Head of caudate nucleus (tissue), 42 donors: ENCODE measurements at places on chromosomes 3 and 15.
A peak's percentile ranks its signal among the peaks of the same experiment; 100 is the strongest.

DNA sequence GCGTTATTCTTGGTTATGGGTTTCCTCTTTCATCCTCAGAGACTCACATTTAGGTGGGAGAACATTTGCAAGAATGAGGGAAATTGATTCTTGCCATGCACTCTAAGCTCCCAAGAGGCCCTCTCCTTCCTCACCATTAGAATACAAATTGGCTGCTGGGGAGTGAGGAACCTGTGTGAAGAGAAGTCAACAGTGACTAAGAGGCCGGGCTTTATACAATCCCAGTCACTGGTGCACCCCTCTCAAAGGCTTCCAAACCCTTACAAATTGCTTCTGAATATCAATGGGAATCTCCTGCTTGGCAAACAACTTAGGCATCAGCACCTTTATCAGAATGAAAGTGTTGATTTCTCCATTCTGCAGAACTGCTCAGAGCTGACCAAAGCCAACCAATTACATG is 16.5 kb upstream of the RGMA start:
- DNase-seq, result no peak

- DNase-seq, result no peak
These were observed 59.2 kb downstream of the LIPC start for GRCh38 chr15:58490888-58491473.

DNA sequence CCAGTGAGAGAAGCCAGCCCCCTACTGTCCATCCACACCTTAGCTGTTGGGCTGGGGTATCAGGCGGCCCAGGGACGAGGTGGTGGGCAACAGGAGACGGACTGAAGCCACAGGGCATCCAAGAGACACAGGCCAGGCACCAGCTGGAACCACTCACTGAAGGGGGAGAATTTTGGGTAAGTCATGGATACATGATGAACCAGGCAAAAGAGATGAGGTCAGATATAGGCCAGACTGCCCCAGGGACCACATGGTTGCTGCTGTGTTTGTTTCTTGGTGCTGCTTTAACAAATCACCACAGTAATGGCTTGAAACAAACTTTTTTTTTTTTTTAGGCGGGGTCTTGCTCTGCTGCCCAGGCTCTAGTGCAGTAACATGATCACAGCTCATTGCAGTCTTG is 66.4 kb downstream of the SEMA5B start:
- no peak for DNase-seq

GRCh38 chr3:67635257-67635656 is 19.2 kb downstream of the SUCLG2 start:
- no peak for DNase-seq

GRCh38 chr15:58566029-58566428 is 134.2 kb downstream of the LIPC start:
- DNase-seq, result no peak

DNA sequence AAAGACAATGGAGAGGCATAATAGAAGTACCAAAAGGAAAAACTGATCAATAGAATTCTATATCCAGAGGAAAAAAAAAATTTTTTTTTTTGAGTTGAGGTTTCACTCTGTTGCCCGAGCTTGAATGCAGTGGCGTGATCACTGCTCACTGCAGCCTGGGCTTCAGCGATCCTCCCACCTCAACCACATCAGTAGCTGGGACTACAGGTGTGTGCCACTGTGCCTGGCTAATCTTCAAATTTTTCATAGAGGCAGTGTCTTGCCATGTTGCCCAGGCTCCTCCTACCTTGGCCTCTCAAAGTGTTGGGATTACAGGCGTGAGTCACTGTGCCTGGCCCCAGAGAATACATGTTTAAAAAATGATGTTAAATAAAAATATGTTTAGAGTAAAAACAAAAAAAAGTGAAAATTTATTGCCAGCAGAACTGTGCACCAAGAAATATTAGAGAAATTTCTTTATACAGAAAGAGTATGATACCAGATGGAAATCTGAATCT is 154.3 kb upstream of the ZBTB20 start:
- DNase-seq, result no peak

GRCh38 chr15:24957691-24958090 is 2.9 kb downstream of the SNRPN start:
- DNase-seq, result no peak

GRCh38 chr15:73902121-73903020 is 23.9 kb upstream of the LOXL1 start:
- no peak for DNase-seq

- DNase-seq, result no peak
These were observed 22.9 kb downstream of the H1-8 start for GRCh38 chr3:129565902-129566301.

DNA sequence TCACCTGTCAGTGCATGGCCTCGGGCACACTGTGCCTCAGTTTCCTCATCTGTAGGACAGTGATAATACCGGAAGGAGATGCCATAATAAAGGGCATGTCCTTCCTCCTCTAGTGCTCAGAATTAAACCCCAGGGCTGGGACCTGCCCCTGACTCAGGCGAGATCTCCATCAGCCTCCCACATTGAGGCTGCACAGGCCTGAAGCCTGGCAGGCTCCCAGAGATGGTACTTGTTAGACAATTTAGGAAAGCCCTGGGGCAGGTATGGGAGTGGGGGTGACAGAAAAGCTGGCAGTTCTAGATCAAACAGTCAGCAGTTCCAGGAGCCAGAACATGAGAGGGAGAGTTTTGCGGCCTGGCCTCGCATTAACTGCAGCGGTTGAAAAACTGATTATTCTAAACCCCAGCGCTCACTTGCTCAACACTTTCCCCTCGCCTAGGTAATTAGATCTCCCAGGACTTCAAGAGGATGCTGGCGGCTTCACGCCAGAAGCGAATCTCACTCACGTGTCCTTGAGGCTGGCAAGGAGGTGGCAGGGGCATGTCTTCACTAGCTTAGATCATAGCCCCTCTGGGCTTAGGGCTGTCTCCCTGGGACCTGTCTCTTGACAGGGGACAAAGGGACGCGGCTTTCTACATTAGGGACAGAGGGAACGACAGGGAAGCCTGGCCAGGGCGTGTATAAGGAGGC is 73.1 kb downstream of the ATP2B2 start:
- no peak for DNase-seq

DNA sequence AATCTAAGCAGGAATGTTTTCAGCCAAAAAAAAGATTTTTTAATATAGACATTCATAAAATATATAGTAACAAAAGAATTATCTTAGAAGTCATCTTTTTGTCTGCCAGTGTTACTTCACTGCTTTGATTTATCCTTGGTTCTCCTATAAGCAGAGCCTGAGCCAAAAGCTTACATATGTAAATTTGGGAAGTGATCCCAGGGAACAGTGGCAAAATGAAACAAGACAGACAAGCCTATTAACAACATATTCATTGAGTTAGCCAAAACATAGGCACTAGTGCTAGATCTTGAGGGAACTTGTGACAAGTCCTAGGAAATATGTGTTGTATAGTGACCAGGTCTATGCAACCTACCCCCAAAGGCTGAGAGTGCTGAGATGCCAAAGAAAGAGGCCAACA is 11.3 kb downstream of the GTPBP8 start:
- DNase-seq, result no peak

- DNase-seq, result no peak
These were observed 760.1 kb upstream of the NECTIN3 start for GRCh38 chr3:110311541-110311940.

GRCh38 chr15:25185791-25186190 is 231.0 kb downstream of the SNRPN start:
- DNase-seq, result no peak

DNA sequence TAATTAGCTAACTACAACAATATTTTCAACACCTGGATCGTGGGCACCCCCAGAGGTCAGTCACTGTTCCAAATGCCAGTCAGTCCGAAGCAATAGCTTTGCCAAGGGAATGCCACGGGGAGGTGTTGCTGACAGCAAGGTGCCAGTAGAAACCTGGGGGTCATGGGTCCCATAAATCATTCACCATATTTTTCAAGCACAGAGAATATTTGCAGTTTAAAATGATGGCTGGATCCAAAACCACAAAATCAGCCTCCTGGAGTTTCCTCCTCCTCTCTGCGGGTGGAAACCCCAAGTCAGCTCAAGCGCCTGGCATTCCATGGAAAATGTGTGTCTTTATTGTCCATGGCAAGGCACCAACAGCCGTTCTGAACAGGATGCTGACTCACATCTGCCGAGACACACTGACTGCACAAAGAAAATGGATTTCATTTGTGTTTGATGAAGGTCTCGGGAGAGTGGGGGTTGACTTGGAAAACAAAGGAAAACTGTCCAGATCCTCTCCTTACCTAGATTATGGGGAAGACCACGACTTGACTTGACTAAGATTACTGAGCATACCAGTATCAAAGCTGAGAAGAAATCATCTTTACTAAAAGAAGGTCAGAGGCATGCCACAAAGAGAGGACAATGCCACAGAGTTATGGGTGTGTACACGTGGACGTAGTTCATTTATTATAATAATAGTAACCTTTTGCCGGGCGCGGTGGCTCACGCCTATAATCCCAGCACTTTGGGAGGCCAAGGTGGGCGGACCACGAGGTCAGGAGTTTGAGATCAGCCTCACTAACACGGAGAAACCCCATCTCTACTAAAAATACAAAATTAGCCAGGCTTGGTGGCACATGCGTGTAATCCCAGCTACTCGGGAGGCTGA is 26.4 kb downstream of the ANXA2 start:
- DNase-seq, result no peak

- no peak for DNase-seq
These were observed 373.7 kb upstream of the NECTIN3 start for GRCh38 chr3:110697961-110698360.

GRCh38 chr3:78870484-78870883 is 897.3 kb downstream of the ROBO1 start:
- no peak for DNase-seq

DNA sequence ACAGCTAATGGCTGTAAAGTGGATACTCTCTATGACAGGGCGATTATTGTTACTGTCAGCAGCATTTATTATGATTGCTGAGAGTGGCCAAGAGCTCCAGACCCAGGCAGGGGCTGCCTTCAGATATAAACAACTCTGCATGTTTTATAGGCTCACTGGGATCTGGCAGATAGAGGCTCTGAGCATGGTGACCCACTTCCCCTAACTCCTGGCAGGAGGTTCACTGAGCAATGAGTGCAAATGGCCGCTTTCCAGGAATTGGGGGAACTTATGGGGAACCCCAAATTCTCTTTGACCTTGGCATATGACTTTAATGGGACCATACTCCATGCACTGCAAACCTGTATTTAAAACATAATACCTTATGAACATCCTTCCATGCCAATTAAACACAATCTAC is 59.0 kb downstream of the SCN5A start:
- peak; percentile 4 for DNase-seq

GRCh38 chr15:63699101-63699785 is 102.1 kb downstream of the FBXL22 start:
- DNase-seq, result no peak

- DNase-seq, result peak; percentile 80
These were observed 817.0 kb downstream of the TUSC7 start for GRCh38 chr3:117526470-117527079.

- no peak for DNase-seq
These were observed 75.9 kb downstream of the FLNB start for GRCh38 chr3:58084166-58084565.

DNA sequence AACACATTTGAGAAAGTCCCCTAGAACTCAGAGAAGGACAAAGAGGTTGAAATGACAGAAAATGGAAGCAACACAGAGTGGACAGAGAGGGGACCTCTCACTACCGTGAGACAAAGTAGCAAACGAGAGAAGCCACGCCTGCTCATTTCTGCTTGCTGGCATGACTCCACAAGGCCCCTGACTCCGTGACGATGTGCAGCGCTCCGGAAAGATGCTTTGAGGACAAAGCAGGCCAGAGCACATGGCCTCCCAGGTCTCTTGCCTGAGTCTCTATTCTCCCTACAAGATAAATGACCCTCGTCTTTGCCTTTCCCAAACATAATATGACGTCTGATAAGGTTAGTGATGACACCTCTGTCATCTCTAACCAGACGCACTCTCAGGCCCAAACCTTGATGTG is 63.8 kb upstream of the CTSH start:
- DNase-seq, result no peak

DNA sequence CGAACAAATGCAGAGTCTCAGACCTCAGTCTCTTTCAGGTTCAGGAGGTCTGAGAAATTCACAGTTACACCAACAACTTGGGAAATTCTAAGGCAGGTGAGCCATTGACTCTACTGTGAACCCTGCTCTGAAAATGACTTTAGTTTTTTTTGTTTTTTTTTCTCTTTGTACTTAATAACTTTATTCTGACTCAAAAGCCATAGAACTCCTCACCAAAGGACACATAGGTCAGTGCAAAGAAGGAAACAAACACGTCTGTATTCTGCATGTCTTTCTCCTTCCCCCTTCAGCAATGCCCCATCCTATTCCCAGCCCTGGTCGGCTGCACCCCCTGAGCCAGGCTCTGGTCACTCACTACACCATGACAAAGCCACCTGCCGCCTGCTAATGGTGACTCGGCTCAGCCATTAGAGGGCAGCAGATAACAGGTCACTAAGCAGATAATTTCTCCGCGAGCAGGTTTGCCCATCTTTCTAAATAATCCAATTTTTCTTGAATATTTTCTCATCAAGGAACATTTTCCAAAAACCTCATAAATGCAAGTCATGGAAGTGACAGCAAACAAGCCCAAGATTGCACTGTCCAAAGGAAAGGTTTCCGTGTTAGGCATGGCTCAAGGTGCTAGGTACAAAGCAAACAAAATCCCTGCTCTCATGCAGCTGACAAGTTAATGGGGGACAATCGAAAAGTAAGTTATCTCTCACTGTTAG is 37.7 kb downstream of the TM4SF4 start:
- DNase-seq, result peak; percentile 63

GRCh38 chr3:171749124-171749523 is 61.2 kb downstream of the PLD1 start:
- no peak for DNase-seq

- DNase-seq, result no peak
These were observed 4.7 kb downstream of the IP6K1 start for GRCh38 chr3:49781415-49782199.

DNA sequence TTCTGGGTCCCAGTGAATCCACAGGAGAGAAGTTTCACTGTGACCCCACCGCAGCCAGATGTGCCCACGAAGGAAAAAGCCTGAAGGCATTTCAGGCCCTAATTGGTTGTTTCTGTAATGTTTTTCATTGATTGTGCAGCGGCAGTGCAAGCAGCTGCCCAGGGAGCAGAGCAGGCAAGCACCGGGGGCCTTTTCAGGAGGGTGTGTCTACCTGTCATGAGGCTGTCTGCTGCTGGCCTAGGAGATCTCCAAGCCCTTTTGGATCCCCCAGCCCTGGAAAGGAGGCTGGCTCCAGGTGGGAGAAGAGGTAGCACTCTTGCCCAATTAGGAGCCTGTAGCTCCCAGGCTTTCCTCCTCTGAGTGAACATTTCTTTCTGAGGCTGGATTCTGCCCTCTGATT is 108.8 kb downstream of the EPHB1 start:
- no peak for DNase-seq

DNA sequence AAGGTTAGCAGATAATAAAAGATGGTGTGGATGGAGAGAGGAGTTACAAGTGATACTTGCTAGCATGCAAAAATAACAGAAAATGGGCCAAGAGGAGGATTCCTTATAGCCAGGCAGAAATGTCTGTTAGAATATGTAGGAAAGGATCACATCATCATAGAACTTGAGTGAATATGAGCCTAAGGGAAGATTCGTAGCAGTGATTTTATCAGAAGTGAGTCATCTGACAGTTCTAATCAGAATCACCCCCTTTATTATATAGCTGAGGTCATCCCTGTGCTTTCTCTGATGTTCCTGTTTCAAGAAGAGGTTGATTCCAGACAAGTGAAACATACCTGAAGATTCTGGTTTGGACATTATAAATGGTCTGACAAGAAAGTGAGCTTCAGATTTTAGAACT is 22.9 kb downstream of the EXOG start:
- no peak for DNase-seq
